ENCODE measurements at places on chromosomes 16 and 17.

GRCh38 chr16:12529582-12529981, 274.1 kb downstream of the CPPED1 start:
- DNase-seq: no peak

- no peak for DNase-seq
Measured at GRCh38 chr16:20844054-20844453, 37.7 kb downstream of the REXO5 start.

DNA sequence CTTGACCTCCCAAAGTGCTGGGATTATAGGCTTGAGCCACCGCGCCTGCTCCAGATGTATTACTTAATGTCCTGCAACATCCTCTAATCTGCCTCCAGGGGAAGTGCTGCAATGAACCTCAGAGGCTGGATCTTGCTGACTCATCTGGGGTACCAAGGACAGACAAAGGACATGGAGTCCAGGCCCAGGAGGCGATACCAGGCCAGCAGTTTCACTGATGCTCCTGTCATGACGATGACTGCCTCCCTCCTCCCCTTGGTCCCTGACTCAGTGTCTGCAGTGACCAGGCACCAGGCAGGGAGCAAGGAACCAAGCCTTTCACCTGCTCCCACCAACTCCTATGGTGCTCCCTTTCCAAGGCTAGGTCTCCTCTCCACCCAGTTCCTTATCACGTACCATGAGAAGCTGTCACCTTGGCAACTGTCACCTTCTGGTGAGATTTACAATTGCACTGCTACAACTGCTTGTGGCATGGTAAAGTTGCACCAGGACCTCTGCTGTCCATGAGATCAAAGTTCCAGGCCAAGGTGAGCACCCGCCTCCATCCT, 21.6 kb upstream of the PHOSPHO1 start:
- DNase-seq: no peak

GRCh38 chr17:48373883-48374282, 56.1 kb downstream of the SKAP1 start:
- no peak for DNase-seq

- DNase-seq: no peak
Measured at GRCh38 chr16:24253192-24253591, 2.9 kb upstream of the CACNG3 start.

DNA sequence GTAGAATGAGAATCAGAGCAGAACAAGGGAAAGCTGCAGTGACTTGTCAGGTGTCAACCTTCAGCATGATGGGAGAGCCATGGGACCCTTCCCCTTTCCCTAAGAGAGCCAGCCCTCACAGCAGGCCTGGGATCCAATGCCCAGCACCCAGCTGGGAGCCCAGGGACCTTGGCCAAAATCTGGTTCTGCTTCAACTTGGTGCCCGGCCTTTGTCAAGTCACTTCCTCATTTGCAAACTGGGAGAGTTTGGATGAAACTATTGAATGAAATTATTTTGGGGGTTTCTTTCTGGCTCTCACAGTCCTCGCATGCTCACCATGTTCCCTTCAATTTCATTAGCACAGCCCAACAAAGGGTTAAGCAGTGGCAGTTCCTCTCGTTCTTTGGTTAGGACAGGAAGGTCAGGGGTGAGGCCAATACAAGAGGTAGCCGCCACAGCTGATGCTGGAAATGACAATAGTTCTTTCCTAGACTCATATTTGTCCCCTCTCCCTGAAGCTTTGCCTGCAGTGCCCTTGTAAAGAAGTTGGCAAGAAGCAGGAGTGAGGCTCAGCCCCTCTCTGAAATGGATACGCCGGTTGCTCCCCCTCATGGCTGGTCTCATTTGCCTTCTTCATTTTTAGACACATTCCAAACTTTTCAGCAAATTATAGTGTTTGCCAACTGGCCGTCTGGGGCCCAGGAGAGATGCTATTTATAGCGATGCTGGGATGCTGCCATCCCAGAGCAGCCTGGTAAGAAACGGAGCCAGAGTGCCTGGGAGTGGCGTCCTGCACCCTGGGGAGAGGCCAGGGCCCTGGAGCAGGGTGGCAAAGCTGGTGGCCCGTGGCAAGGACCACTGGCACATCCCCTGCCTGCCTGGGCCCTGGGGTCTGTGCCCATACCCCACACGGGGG, 34.5 kb upstream of the MEOX1 start:
- no peak for DNase-seq

DNA sequence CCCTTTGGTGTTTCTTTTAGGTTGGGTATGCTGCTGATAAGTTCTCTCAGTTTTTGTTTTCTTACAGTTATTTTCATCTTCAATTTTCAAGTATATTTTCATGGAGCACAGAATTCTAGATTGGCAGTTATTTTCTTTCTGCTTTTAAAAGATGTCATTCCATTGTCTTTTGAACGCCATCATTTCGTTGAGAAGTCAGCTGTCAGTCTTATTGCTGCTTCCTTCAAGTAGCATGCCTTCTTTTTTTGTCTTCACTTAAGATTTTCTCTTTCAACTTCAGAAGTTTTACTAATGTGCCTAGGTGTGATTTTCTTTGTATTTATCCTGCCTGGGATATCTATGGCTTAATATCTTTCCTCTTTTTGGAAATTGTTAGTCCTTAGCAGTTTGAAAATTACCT, 262.2 kb upstream of the PMFBP1 start:
- DNase-seq: no peak

GRCh38 chr16:56984639-56985038, 4.7 kb upstream of the NLRC5 start:
- no peak for DNase-seq

GRCh38 chr16:11677959-11678881, 10.0 kb downstream of the SNN start:
- no peak for DNase-seq
